ENCODE measurements at places on chromosomes 6 and 20. TPM values are rescaled to one million over a fixed set of nuclear protein-coding genes. Genes with fewer than 3 reads are reported as not detected.

DNA sequence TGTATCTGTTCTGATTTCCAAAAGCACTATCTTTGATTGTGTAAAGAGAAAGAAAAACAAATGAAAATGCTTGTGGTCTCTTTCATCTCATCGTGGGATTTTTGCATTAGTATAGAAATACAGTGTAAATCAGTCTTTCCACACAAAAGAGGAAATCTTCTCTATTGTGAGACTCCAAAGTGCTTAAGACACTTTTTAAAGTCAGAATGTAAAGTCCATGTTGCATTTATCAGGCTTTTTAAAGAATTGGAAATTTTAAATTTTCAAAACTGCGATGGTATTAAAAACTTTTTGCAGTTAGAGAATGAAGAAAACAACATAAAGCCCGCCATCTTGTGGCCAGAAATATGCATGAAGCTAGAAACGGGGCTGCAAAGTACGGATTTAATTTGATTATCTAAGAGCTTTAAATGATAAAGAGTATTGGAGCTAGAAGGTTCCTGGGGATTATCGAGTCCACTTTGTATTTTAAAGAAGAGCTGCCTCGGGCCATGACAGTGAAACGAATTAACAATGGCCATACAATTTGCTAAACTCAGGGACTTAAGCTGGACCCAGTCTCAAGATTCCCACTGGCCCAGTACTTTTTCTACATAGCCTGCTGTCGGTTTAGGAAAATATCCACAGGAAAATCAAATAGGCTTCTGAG, 339.6 kb downstream of the ARHGAP18 start:
- DNase-seq: no peak

GRCh38 chr6:49269190-49269589, 193.9 kb downstream of the MMUT start:
- no peak for DNase-seq

DNA sequence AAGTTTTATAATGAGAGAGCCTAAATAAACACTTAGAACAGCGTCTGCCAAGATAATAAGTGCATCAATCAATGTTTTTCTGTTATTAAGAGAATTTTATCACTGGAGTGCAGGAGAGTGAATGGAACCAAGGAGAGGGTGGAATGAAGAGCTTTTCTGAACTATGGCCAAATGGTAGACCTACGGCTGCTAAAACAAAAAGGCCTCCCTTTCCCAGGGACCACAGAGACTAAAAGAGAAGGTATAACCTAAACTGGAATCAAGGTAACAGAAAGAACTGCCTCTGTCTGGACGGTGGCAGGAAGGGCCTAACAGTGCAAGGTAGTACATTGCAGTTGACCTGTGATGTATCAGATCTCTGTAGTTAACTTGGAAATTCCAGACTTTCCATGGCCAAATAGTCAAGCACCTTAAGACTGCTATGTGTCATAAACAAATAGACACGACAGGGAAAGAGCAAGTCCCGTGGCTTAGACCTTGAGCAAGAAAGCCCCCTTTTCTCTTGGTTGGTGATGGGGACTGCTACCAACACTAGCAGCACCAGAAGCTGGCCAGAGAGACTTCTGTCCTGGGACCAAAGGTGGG, 5.5 kb downstream of the CNKSR3 start:
- DNase-seq: no peak

DNA sequence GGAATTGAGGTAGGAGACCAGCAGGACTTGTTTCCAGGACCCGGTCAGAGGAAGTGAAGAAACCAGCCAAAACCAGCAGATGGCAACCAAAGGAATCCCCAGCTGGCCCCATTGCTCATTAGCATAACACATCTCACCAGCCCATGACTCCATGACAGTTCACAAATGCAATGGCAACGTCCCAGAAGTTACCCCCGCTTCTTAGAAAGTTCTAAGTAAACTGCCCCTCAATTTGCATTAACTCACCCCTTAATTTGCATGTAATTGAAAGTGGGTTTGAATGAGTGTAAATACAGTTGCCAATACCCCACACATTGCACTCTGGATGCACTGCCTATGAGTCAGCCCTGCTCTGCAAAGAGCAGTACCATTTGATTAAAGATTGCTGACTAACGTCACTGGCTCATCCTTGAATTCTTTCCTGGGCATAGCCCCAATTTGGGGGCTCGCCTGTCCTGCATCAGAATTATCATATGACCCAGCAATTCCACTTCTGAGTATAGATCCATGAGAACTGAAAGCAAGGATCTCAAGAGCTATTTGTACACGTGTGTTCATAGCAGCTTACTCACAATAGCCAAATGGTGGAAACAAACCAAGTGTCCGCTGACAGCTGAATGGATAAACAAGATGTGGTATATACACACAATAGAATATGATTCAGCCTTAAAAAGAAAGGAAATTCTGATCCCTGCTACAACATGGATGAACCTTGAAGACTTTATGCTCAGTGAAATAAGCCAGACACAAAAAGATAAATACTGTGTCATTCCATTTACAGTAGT, 36.4 kb downstream of the MYLK4 start:
- no peak for DNase-seq

BPIFB4 gene
- total RNA-seq: not detected

APOBEC2 gene
- 0.51 TPM for total RNA-seq

GJA10 gene
- total RNA-seq: not detected

LZTS3 gene
- total RNA-seq: 14.2 TPM

CALHM6 gene
- total RNA-seq: 2.4 TPM

MUC21 gene
- total RNA-seq: not detected

Data from mesothelial cell of epicardium (in vitro differentiated cells).